Caco-2 (cell line): ENCODE measurements at places on chromosomes 2 and 18. TPM values are rescaled to one million over a fixed set of nuclear protein-coding genes. Genes with fewer than 3 reads are reported as not detected.
A peak's percentile ranks its signal among the peaks of the same experiment; 100 is the strongest.

The PPP1R1C gene
- 2.8 and 3.9 TPM in 2 replicates for total RNA-seq

The NXPH2 gene
- total RNA-seq: not detected in 2 replicates

The KDSR gene
- total RNA-seq: 22.8 and 26.8 TPM in 2 replicates

The LOXHD1 gene
- total RNA-seq: not detected in 2 replicates

The IL1RL2 gene
- total RNA-seq: not detected in 2 replicates

The FZD7 gene
- total RNA-seq: 40.4 and 41.4 TPM in 2 replicates

The REG3A gene
- total RNA-seq: 0.45 and 1.1 TPM in 2 replicates

The CYP1B1 gene
- 1.3 and 1.8 TPM in 2 replicates for total RNA-seq

The IL37 gene
- 0.44 TPM in 1 of 2 replicates, not detected in the other for total RNA-seq

The ZEB2 gene
- total RNA-seq: not detected in 2 replicates

The TMEM247 gene
- total RNA-seq: not detected in 2 replicates

The ANKZF1 gene
- 50.7 and 51.5 TPM in 2 replicates for total RNA-seq

DNA sequence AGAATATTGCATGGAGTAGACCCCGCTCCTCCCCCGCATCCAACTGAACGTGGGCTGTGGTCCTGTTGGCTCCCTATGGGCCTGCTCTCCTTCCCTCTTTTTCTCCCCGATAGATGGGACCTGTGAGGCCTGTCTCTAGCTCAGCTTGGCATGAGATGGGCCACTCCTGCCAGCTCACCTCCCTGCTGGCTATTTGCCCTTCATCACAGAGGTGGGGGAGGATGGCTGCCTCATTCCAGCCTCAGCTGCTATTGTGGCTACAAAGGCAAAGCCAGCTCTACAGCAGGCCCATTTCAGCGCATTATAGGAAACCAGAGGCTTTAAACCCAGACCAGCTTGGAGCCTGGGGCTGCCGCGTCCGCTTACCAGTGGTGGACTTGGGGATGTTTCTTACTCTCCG lies 313.9 kb downstream of the GBX2 start:
- DNase-seq: no peak
- H3K4me3 ChIP-seq: no peak overlapping the region
- no peaks in the 10 kb centered on the region for H3K36me3 ChIP-seq

DNA sequence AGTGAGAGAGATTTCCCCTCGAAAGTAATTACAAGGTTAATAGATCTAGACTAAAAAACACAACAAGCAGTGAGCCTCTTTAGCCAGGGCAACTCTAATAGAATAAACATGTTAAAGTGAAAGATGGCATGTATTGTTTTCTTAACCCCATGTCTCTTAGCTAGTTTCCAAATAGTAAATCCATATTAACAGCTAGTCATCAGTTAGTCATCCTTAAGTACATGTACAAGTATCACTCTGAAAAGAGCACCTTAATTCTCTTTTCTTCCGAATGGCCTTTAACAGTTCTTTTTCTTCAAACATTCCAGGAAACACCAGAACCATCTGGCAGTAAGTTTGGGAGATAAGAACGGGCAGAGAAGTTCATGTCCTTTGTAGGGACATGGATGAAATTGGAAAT lies 1480.0 kb downstream of the LRP1B start:
- no peak overlapping the region for H3K4me3 ChIP-seq
- no peaks in the 10 kb centered on the region for H3K27me3 ChIP-seq
- DNase-seq: no peak
- H3K4me1 ChIP-seq: no peaks in the 10 kb centered on the region; the same call in 1 of the 2 replicates

GRCh38 chr2:103788389-103788788 lies 1026.6 kb downstream of the TMEM182 start:
- no peak for DNase-seq
- H3K27me3 ChIP-seq: no peaks in the 10 kb centered on the region
- H3K27ac ChIP-seq: no peak overlapping the region
- no peaks in the 10 kb centered on the region for H3K4me1 ChIP-seq
- no peak overlapping the region for H3K4me3 ChIP-seq

GRCh38 chr2:211748339-211748738 lies 790.3 kb downstream of the ERBB4 start:
- no peaks in the 10 kb centered on the region for H3K36me3 ChIP-seq
- H3K27ac ChIP-seq: no peak overlapping the region
- H3K4me3 ChIP-seq: no peak overlapping the region
- H3K4me1 ChIP-seq: no peaks in the 10 kb centered on the region
- H3K27me3 ChIP-seq: no peaks in the 10 kb centered on the region

- H3K27ac ChIP-seq: no peak within 1 kb of the TSS
- no peak within 1 kb of the TSS; the same call in 1 of the 2 replicates for H3K4me3 ChIP-seq
- no peaks in the 10 kb centered on the region for H3K27me3 ChIP-seq
- no peaks in the 10 kb centered on the region for H3K36me3 ChIP-seq
- H3K4me1 ChIP-seq: no peaks in the 10 kb centered on the region
Observed at GRCh38 chr2:219418155-219419011, at the start of gene DES. DES (plus strand) TSS chr2:219418377; CDS start chr2:219418463, 86 bp downstream.

DNA sequence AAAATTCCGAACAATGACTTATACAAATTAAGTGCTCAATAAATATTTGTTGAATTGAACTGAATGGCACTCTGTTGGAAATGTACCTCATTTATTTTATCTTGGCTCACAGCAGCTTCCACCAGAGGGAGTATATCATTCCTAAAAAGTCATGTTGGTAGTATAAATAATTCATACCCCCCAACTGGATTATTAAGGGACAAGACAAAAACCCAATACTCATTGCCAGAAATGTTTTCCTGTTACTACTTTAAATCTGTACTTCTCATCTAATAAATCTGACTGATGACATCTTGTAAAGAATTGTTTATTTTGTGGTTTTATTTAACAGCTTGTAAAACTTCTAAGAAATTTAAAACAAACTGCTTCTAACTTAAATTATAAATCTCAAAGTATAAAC lies 163.9 kb downstream of the CDH2 start:
- no peaks in the 10 kb centered on the region for H3K27me3 ChIP-seq
- no peaks in the 10 kb centered on the region for H3K36me3 ChIP-seq
- H3K4me3 ChIP-seq: no peak overlapping the region
- no peak overlapping the region for H3K27ac ChIP-seq
- DNase-seq: no peak

DNA sequence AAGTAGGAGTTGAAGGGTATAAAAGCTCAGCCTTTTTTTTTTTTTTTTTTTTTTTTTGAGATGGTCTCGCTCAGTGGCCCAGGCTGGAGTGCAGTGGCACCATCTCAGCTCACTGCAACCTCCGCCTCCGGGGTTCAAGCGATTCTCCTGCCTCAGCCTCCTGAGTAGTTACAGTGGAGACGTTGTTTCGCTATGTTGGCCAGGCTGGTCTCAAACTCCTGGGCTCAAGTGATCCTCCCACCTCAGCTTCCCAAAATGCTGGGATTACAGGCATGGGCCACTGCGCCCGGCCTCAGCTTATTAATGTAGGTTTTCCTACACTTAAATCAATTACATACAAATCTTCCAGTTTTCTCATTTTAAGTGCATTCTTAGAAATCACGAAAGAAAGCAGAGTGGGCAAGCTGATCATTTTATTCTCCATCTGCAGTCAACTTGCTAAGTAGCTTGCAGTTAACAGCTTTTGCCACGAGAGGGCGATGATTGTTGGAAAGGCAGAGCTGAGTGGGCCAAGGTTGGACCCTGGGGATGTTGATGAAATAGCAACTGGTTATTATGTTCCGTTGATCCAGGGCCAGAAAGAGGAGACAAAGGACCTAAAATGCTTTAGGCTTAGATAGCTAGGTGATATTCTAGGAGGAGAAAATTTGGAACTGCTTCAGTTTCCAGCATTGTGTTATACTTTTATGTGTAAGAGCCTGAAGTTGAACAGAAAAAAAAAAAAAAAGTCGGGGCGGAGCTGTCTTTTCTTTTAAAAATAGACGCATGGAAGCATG lies 234.4 kb upstream of the EPAS1 start:
- H3K27ac ChIP-seq: no peak overlapping the region
- H3K4me3 ChIP-seq: no peak overlapping the region
- H3K36me3 ChIP-seq: no peaks in the 10 kb centered on the region
- no peaks in the 10 kb centered on the region for H3K27me3 ChIP-seq
- peaks cover 21% of the 10 kb centered on the region for H3K4me1 ChIP-seq
- DNase-seq: peak; percentile 86

- no peak for DNase-seq
- H3K27me3 ChIP-seq: no peaks in the 10 kb centered on the region
- H3K4me1 ChIP-seq: no peaks in the 10 kb centered on the region
- no peak overlapping the region for H3K4me3 ChIP-seq
Observed at GRCh38 chr2:157441072-157441454, 2.8 kb downstream of the CYTIP start.

GRCh38 chr2:218228366-218229090 lies 11.5 kb downstream of the ARPC2 start:
- no peak for DNase-seq
- H3K36me3 ChIP-seq: peaks cover 1% of the 10 kb centered on the region; the same call in 1 of the 2 replicates
- no peaks in the 10 kb centered on the region for H3K27me3 ChIP-seq
- peaks cover 33% of the 10 kb centered on the region for H3K4me1 ChIP-seq

DNA sequence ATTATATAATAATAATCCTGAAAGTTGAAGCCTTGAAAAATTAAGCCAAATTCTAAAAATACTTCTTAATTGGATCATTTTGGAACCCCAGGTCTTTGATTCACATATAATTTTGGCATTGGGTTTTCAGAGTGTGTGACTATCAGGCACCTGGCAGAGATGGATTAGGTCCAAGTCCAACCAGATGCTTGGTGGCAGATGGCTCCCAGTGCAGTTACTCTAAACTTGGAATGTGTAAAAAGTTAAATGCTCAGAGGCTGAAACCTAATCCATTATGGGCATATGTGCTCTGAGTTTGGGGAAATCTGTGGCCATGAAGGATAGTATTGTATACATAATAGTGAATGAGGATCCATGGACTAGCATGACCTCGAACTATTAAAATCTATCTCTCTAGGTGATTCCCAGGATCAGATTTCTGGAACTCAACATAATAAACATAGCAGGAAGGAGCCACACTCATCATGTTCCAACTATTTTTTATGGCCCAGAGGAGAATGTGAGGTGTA lies 333.0 kb downstream of the RPRM start:
- no peaks in the 10 kb centered on the region for H3K27me3 ChIP-seq
- H3K4me1 ChIP-seq: no peaks in the 10 kb centered on the region
- H3K27ac ChIP-seq: no peak overlapping the region
- no peak for DNase-seq

GRCh38 chr2:232369126-232369951 lies 9.2 kb upstream of the ALPP start:
- H3K27ac ChIP-seq: no peak overlapping the region
- no peaks in the 10 kb centered on the region for H3K27me3 ChIP-seq
- no peaks in the 10 kb centered on the region for H3K36me3 ChIP-seq

GRCh38 chr2:28652217-28652616 lies 99.4 kb upstream of the PPP1CB start:
- H3K27ac ChIP-seq: no peak overlapping the region
- no peak for DNase-seq
- H3K36me3 ChIP-seq: no peaks in the 10 kb centered on the region

DNA sequence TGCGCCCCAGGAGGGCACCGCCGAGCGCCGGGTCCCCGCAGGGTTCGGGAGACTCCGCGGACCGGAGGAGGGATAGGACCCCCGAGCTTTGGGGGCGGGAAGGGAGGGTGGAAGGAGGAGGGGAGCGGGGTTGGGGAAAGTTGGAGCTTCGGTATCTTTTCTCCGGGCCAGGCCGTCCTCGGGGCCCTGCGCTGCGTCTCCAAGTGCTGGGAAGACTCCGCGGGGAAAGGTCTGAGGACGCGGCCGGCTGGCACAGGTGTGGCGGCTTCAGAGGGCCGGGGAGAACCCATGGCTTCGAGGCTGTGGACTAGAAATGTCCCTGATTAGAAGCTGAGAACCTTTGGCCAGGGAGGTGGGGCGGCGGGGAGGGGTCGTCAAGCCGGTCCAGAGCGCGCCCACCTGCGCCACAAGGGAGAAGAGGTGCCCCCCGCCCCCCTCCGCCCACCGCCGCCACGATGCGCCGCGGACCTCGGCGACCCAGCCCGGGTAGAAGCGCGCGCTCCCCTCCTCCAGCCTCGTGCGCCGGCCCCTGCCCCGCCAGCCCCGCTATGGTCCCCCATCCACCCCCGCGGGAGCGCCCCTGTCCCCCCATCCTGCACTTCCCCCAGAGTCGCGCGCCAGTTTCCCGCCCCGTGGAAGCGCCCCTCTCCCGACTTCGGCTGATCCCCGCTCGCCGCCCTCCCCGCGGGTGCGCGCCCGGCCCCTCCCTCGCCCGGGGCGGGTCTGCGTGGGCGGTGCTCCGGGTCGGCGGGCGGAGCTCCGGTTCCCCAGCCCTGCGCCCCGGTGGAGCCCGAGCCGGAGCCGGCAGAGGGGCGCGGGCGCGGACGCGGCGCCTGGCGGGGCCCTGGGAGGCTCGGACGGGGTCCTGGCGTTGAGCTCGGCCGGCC lies at the start of gene SNTG2:
TSS of gene SNTG2 (plus strand) at position 770 of the 887 bp plus-strand sequence. CDS start 148 bp downstream, outside the sequence.
- DNase-seq: no peak
- no peak within 1 kb of the TSS for H3K4me3 ChIP-seq
- no peak within 1 kb of the TSS for H3K27ac ChIP-seq
- H3K4me1 ChIP-seq: peaks cover 6% of the 10 kb centered on the region; the same call in 1 of the 2 replicates
- no peaks in the 10 kb centered on the region for H3K27me3 ChIP-seq

DNA sequence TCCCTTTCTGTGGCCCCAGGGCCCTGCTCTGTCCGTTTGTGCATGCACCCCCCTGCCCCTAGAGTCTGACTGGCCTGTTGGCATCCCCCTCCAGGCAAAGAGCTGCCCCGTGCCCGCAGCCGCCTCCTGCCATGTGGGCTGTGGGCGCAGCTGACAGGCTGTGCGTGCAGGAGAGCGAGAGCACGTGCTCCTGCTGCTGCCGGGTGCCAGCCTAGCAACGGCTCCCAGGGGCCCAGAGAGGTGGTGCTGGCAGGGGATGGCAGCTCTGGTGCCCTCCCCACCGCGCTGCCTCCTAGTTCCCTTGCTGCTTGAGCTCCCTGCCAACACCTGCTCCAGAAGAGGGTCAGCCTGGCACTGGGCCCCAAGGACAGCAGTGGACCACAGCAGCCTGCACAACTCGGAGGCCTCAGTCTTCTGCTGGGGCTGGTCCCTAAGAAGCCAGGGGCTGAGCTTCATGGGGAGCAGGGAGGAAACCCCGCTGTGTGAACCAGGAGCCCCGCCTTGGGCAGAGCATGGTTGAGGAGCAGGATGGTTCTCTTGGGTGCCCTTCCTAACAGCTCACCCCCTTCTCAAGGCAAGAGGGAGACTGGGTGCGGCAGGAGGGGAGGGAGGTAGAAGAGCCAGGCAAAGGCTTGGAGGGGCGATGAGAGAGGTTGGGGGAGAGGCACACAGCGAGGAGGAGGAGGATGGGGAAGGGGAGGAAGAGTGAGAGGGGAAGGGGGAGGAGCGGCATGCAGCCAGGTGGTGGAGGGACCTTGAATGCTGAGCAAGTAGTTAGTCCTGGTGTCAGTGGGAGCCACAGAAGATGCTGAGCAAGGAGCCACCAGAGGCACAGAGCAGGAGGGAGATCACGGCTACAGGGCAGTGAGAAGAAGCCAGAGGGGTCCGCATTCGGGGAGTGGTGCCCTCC lies 23.8 kb upstream of the PTMA start:
- DNase-seq: no peak
- H3K36me3 ChIP-seq: no peaks in the 10 kb centered on the region
- no peak overlapping the region for H3K4me3 ChIP-seq
- no peak overlapping the region for H3K27ac ChIP-seq
- no peaks in the 10 kb centered on the region for H3K27me3 ChIP-seq

GRCh38 chr18:55688030-55688429 lies 100.0 kb upstream of the TCF4 start:
- DNase-seq: no peak
- no peaks in the 10 kb centered on the region for H3K36me3 ChIP-seq
- no peaks in the 10 kb centered on the region for H3K4me1 ChIP-seq
- no peak overlapping the region for H3K27ac ChIP-seq
- H3K4me3 ChIP-seq: no peak overlapping the region
- H3K27me3 ChIP-seq: no peaks in the 10 kb centered on the region
